Endothelial cell (in vitro differentiated cells): ENCODE measurements at places on chromosomes 5 and 9. TPM values are rescaled to one million over a fixed set of nuclear protein-coding genes. Genes with fewer than 3 reads are reported as not detected.

GRCh38 chr9:131950487-131950886 lies 129.2 kb downstream of the MED27 start:
- no peak overlapping the region for H3K27ac ChIP-seq
- H3K4me1 ChIP-seq, result peaks cover 5% of the 10 kb centered on the region
- no peaks in the 10 kb centered on the region for H3K36me3 ChIP-seq
- H3K4me3 ChIP-seq, result no peak overlapping the region

DNA sequence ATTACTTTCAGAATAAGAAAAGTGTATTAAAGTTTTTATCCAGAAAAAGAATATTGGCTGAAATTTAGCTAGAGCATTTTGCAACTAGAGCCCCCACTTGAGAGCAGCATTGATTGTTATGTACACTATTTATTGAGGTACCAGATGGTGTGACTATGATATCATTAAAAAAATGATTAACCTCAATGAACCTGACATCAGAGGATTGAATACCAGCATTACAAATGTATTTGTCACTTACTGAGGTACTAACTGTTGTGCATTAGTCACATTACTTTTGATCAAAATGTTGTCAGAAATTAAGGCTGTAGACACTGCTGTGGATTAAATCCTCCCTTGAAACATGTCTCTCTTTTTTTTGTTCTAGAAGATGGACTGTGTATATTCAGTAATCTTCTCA lies 127.8 kb upstream of the DHFR start:
- no peak overlapping the region for H3K27ac ChIP-seq
- peaks cover 2% of the 10 kb centered on the region for H3K27me3 ChIP-seq
- H3K36me3 ChIP-seq, result peaks cover 8% of the 10 kb centered on the region
- H3K4me3 ChIP-seq, result no peak overlapping the region
- H3K4me1 ChIP-seq, result no peaks in the 10 kb centered on the region
- DNase-seq, result no peak

FGFR4 gene
- total RNA-seq, result 11.0 TPM

GRCh38 chr5:154862766-154863165 lies 4.3 kb downstream of the CNOT8 start:
- H3K36me3 ChIP-seq, result peaks cover 12% of the 10 kb centered on the region
- no peak overlapping the region for H3K27ac ChIP-seq
- H3K27me3 ChIP-seq, result peaks cover 8% of the 10 kb centered on the region

- H3K27ac ChIP-seq, result no peak overlapping the region
- H3K4me3 ChIP-seq, result no peak overlapping the region
- no peak for DNase-seq
- no peaks in the 10 kb centered on the region for H3K36me3 ChIP-seq
- H3K27me3 ChIP-seq, result peaks cover 4% of the 10 kb centered on the region
Measured at GRCh38 chr5:145946112-145946861, 9.9 kb downstream of the SH3RF2 start.

DNA sequence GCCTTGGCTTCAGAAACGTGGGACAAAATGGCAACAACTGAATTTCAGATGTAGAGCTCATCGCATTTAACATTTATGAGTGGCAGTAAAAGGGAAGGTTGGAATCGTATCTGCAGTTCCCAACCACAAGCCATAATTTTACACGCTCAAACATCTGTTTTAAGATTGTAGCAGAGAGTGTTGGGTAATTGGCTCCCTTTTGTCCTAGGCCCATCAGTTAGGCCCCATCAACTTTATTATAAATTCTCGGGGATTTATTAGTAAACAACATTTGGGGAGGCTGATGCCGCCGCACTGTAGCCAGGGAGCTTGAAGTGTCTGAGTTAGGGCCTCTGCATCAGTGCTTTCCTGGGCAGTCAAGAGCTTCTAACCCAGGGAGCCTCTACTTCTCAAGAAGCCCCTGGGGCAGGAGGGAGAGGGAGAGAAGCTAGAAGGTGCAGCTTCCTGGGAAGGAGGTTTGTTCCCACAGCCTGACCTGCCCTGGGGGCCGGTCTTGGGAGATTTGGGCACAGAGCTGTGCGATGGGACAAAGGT lies 66.2 kb downstream of the HSPA4 start:
- H3K4me3 ChIP-seq, result no peak overlapping the region
- no peak for DNase-seq
- H3K4me1 ChIP-seq, result peaks cover 6% of the 10 kb centered on the region

- H3K4me3 ChIP-seq, result no peak overlapping the region
- H3K4me1 ChIP-seq, result no peaks in the 10 kb centered on the region
- no peak overlapping the region for H3K27ac ChIP-seq
- no peak for DNase-seq
- H3K36me3 ChIP-seq, result peaks cover 3% of the 10 kb centered on the region
Measured at GRCh38 chr5:138224712-138225111, 11.6 kb upstream of the CDC23 start.

NUDT12 gene
- total RNA-seq, result 6.1 TPM

CATSPER3 gene
- 0.33 TPM for total RNA-seq

DNA sequence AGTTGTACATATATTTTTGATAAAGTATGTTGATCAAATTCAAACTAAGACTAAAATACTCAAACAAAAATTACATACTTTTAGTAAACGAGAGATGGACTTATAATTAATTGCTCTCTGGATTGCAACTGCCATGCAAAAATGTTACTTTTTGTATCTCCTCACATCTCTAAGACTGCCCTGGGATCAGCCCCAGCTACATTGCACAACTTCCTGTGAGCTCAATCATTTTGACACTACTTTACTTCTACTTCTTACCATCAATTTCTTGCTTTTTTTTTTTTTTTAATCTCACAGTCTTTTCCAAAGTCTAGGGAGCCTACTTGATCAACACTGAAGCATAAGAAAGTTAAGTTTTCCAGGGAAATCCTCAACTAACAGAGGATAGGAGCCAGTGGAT lies 506.0 kb upstream of the CDH10 start:
- no peaks in the 10 kb centered on the region for H3K36me3 ChIP-seq
- no peak overlapping the region for H3K27ac ChIP-seq
- H3K27me3 ChIP-seq, result no peaks in the 10 kb centered on the region
- H3K4me1 ChIP-seq, result no peaks in the 10 kb centered on the region

GRCh38 chr9:99491408-99492158 lies 269.5 kb downstream of the SEC61B start:
- no peaks in the 10 kb centered on the region for H3K36me3 ChIP-seq
- no peak overlapping the region for H3K27ac ChIP-seq
- no peak for DNase-seq
- H3K4me1 ChIP-seq, result no peaks in the 10 kb centered on the region
- peaks cover 4% of the 10 kb centered on the region for H3K27me3 ChIP-seq

GRCh38 chr9:98775831-98776441 lies 20.4 kb downstream of the ANKS6 start:
- H3K27ac ChIP-seq, result no peak overlapping the region
- peaks cover 21% of the 10 kb centered on the region for H3K36me3 ChIP-seq
- peaks cover 2% of the 10 kb centered on the region for H3K27me3 ChIP-seq
- no peak overlapping the region for H3K4me3 ChIP-seq
- peak; percentile 72 for DNase-seq

GRCh38 chr5:149605354-149605997 lies 24.2 kb downstream of the ARHGEF37 start:
- H3K27ac ChIP-seq, result no peak overlapping the region
- H3K4me1 ChIP-seq, result no peaks in the 10 kb centered on the region
- no peak for DNase-seq
- peaks cover 8% of the 10 kb centered on the region for H3K36me3 ChIP-seq
- no peak overlapping the region for H3K4me3 ChIP-seq
- peaks cover 9% of the 10 kb centered on the region for H3K27me3 ChIP-seq

CTXN3 gene
- total RNA-seq, result 5.4 TPM

DNA sequence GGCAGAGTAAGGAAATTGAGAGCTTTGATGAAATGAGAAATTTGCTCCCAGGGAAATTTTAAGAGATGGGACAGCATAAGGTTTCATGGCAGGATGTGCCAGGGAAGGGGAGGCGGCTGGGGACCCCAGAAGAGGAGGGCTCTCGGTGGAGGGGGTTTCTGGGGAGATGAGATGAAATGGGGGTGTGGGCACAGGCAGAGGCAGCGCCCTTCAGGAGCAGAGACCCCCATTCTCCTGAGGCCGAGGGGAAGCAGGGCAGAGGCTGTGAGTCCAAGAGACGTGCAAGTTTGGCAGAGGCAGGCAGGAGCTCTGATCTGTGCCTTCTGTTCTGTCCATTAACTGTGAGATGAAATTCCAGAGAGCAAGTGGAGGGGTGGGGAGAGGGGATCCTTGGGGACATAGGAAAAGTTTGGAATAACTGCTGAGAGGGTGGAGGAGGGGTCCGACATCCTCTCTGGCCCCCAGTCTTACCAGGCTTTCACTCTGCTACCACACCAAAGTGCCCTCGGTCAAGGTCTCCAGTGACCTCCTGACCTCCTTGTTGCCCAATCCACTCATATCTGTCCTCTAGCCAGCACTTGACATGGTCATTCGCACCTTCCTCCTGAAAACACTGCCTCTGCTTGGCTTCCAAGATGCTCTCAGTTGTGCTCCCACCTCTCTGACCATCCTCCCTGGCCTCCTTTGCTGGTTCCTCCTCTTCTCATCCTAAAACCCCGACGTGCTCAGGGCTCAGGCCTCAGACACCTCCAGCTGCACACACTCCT lies 108.1 kb upstream of the MVB12B start:
- no peak overlapping the region for H3K4me3 ChIP-seq
- H3K4me1 ChIP-seq, result peaks cover 19% of the 10 kb centered on the region
- H3K27me3 ChIP-seq, result peaks cover 7% of the 10 kb centered on the region
- no peak overlapping the region for H3K27ac ChIP-seq

DNA sequence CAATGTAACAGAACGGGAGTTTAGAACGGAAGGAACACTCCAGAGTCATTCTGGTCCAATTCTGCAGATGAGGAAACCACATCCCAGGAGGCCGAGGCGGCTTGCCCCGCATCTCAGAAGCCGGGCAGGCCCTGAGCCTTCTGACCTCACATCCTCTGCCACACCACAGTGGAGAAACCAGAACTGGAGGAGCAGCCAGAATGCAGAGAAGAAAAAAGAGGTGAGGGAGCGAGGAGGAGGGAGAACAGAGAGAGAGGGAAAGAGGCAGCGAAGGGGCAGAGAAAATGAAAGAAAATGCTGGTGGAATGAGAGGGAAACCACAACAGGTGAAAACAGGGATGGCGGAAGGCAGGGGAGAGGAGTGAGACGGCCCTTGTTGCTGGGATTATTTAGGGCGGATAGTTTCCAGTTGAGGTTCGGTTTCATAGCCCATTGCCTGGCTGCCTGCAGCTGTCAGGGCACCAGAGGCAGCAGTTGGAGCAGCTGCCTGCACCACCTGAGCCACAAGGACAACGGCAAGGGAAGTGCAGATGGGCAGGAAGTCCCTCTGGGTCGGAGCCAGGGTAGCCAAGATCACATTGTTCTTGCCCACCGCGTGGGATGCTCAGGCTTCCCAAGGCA lies at the start of gene HMHB1:
HMHB1 (plus strand) TSS at position 77 of the 621 bp plus-strand sequence.
- no peak within 1 kb of the TSS for H3K27ac ChIP-seq
- no peaks in the 10 kb centered on the region for H3K27me3 ChIP-seq
- no peak within 1 kb of the TSS for H3K4me3 ChIP-seq
- H3K36me3 ChIP-seq, result no peaks in the 10 kb centered on the region
- no peak for DNase-seq

DNA sequence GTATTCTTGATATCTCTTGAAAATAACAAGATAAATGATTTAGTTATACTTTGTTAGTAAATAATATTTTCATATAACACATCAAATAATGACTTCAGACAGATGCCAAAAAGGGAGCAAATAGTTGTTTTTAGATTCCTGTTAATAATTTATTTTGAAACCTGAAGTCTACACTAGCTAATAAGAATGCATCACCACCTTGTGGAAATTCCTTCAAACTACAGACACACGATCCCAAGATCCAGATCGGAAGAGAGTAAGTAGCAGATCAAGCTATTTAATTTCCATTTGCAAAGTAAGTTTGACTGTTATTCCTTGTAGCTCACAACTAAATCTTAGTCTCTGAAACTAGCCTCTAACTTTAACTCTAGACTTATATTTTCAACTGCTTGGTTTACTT lies 35.5 kb upstream of the ISL1 start:
- no peaks in the 10 kb centered on the region for H3K36me3 ChIP-seq
- no peak overlapping the region for H3K27ac ChIP-seq
- H3K4me1 ChIP-seq, result no peaks in the 10 kb centered on the region

PRRX2 gene
- 0.21 TPM for total RNA-seq

DNA sequence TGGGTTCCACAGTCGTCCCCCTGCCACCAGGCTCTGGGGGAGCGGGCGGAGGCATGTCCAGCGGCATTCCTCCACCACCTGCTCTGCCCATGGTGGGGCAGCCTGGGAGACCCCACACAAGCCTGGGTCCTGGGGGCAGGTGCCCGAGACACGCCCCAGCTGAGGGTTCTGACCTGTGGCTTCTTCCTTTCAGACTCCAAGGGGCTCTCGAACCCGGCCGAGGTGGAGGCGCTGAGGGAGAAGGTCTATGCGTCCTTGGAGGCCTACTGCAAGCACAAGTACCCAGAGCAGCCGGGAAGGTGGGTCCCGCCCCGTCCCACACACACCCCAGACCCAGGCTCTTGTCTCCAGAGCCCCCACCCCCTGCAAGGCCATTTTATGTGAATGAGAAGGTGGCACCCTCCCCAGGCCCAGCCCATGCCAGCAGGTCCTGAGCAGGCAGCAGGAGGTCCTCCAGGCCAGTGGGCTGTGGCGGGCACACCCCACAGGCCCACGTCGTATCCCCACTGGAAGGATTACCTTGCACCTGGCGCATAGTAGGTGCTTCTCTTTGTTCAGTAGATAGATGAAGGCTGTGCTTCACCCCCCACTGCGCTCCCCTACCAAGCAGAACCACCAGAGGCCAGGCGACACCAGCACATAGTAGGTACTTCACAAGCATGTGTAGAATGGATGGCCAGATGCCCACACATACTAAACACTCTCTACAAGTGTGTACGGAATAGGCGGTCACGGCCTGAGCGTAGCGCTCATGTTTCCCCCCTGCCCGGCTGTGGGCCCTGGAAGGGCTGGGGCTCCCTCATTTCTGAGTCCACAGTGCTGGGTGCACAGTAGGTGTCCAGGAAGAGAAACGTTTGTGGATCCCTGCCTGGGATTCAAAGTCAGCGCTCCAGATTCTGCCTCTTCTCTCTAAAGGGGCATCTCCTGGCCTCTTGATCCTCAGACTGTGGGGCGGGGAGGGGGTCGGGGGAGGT lies 107.9 kb downstream of the RXRA start:
- peaks cover 16% of the 10 kb centered on the region for H3K36me3 ChIP-seq
- no peaks in the 10 kb centered on the region for H3K4me1 ChIP-seq
- H3K4me3 ChIP-seq, result no peak overlapping the region
- no peak overlapping the region for H3K27ac ChIP-seq
- H3K27me3 ChIP-seq, result peaks cover 13% of the 10 kb centered on the region

SNCAIP gene
- 254 TPM for total RNA-seq

GRCh38 chr9:99433555-99433954 lies 211.5 kb downstream of the SEC61B start:
- H3K36me3 ChIP-seq, result no peaks in the 10 kb centered on the region
- no peak overlapping the region for H3K27ac ChIP-seq
- H3K27me3 ChIP-seq, result peaks cover 4% of the 10 kb centered on the region
- no peak for DNase-seq
- H3K4me1 ChIP-seq, result peaks cover 8% of the 10 kb centered on the region
